Epithelial cell of proximal tubule (primary cell): ENCODE measurements at places on chromosomes 13 and 19.

DNA sequence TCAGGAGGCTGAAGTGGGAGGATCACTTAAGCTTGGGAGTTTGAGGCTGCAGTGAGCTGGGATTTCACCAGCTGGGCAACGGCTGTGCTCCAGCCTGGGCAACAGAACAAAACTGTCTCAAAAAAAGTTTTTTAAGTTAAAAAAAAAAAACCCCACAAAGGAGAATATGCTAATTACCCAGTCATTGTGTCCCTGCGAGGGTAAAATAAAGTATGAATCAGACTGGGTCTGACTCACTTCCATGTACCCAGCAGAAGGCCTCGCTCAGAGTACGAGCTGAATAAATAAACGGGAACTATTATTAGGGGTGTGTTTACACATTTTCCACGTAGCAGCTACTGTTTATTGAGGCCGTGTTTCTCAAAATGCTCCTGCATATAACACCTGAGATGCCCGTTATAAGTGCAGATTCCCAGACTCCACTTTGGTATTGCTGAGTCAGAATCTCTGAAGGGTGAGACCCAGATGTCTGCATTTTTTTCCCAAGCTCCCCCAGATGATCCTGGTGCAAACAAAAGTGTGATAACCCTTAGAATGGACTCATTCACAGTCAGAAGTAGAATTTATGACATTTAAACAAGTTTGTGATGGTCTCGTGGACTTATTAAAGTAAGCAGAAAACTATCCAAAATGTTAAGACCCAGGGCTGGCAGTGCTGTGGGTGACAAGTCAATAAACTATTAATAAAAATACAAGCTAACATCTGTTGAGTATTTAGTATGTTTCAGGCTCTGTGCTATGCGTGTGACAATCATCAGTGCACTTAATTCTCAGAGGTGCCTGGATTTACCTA is 28.2 kb downstream of the KCNC3 start:
- peak; percentile 35 for DNase-seq

GRCh38 chr13:26449063-26449848 is 108.2 kb upstream of the WASF3 start:
- no peak for DNase-seq

- DNase-seq = no peak
Observed at GRCh38 chr19:45075301-45076028, 813 bp downstream of the ZNF296 start.

- DNase-seq = no peak
Observed at GRCh38 chr19:42086770-42087550, 11.0 kb downstream of the ZNF574 start.

DNA sequence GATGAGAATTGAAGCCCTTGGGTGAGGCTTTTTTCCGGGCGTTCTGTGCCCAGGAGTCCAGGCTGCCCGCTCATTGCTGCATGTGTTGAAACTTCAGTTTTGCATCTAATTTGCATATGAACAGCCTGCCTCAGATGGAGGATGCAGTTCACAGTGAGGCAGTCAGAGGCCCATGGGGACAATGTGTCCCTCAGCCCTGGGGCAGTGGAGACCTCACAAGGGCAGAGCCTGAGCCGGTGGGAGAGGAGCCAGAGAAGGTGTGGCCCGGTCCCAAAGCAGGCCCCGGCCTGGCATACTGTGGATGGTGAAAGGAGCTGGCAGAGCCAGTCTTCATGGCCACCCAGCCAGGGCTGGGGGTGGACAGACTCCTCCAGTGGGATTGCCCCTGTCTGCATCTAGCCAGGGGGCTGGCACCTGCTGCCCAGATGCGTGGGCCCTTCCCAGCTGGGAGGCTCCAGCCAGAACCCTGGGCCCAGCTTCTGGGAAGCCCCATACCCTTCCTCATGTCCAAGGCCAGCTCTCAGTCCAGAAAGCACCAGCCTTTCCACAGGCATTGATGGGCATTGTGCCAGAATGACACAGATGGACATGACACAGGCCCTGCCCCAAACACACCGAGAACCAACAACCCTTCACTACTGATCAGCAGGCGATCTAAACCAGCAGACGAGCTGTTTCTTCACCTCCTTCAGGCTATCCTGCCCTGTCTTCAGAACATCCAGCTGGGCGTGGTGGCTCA is 32.9 kb upstream of the KCTD15 start:
- no peak for DNase-seq
